AG04449 (cell line): ENCODE measurements at places on chromosomes 5 and 9.

DNA sequence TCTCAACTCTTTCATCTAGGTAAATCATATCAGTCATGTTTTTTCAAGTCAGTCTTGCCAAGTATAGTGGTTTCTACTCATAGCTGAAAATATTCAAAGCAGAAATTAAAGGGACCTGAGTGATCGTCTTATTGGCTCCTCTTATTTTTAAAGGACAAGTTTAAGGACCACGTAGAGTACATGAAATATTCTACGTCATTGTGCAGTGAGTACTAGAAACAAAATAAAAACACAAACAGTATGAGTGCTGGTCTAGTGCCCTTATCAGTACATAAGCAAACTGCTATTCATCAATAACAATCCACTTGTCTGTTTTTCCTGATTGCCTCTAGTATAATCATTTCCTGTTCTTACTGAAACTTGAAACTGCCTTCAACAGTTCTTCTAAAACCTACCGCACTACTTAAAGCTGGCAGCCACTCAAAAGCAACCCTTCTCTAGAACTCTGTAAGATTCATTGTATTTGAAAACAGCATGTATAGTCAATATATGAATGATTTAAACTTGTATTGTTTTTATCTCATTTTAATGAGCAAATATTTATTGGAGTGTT is 853.7 kb downstream of the TAF11L14 start:
- no peak for DNase-seq

- DNase-seq = no peak
These were observed 91.2 kb downstream of the ANXA2R start for GRCh38 chr5:42948961-42949347.

GRCh38 chr5:172692981-172693380 is 51.9 kb downstream of the NEURL1B start:
- no peak for DNase-seq

- DNase-seq = no peak
These were observed 197.6 kb downstream of the NR3C1 start for GRCh38 chr5:143205883-143206195.

GRCh38 chr9:84343111-84343521 is 2.6 kb upstream of the SLC28A3 start:
- DNase-seq = peak; percentile 26
